Activated gamma-delta T cell treated with anti-CD3 and anti-CD28 coated beads, Interleukin-2, amount 50 U/mL, for 16 hours (primary cell): ENCODE measurements at places on chromosomes 6 and 20.

- no peak for DNase-seq
Observed at GRCh38 chr6:161273274-161273751, 548 bp downstream of the AGPAT4 start.

GRCh38 chr20:32474009-32474716 lies 111.0 kb downstream of the NOL4L start:
- no peak for DNase-seq

DNA sequence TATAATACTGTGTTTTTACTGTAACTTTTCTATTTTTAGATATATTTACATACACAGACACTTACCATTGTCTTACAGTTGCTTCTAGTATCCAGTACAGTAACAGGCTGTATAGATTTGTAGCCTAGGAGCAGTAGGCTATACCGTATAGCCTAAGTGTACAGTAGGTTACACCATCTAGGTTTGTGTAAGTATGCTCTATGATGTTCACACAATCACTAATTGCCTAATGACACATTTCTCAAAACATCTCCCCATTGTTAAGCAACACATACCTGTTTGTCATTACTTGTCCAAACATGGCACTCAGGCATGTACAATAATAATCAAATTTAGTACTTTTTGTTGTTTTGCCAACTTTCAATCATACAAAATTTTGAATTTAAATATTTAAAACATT lies 757.3 kb downstream of the DOK5 start:
- DNase-seq = no peak

- DNase-seq = no peak
Observed at GRCh38 chr6:35449287-35449881, 2.8 kb upstream of the FANCE start.

DNA sequence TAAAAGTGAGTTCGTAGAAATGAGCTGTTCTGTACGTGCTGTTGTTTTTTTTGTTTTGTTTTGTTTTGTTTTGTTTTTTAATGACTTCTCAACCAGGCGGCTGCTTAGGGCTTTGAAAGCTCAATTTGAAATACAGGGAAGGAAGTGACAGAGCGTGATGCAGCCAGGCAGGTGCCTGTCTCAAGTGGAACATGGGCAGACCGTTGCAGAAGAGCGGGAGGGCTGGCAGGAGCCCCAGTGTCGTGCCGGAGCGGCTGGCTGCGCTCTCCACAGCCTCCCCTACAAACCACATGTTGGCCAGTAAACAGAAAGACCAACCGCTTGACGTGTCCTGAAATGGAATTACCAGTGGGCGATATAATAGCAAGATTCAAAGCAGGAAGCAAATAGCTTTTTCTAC lies 164.9 kb upstream of the RREB1 start:
- peak; percentile 2 for DNase-seq

GRCh38 chr6:4714961-4715501 lies 61.2 kb upstream of the CDYL start:
- no peak for DNase-seq

DNA sequence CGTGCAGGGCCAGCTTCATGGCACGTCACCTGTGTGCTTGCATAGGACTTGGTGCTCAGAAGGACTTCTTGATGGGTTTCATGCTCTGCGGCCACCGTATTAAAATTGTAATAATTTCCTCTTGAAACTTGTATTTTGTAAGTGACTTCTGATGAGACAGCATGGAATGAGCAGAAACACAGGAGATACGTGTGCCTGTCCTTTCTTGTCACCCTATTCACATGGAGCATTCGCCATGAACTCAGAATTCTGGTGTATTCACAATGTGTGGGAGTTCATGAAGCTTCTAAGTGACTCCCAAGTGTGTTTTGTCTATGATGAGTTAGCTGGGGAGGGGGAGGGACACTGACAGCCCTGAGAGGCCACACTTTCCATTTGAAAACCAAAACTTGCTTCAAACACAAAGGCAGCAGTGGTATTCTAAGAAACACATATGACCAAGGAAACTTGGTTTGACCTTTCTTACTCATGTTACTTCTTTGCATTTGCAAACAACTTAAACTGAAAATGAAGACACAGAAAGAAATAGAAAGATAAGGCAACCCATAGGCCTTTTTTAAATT lies 92.1 kb upstream of the NEDD9 start:
- DNase-seq = peak; percentile 37

DNA sequence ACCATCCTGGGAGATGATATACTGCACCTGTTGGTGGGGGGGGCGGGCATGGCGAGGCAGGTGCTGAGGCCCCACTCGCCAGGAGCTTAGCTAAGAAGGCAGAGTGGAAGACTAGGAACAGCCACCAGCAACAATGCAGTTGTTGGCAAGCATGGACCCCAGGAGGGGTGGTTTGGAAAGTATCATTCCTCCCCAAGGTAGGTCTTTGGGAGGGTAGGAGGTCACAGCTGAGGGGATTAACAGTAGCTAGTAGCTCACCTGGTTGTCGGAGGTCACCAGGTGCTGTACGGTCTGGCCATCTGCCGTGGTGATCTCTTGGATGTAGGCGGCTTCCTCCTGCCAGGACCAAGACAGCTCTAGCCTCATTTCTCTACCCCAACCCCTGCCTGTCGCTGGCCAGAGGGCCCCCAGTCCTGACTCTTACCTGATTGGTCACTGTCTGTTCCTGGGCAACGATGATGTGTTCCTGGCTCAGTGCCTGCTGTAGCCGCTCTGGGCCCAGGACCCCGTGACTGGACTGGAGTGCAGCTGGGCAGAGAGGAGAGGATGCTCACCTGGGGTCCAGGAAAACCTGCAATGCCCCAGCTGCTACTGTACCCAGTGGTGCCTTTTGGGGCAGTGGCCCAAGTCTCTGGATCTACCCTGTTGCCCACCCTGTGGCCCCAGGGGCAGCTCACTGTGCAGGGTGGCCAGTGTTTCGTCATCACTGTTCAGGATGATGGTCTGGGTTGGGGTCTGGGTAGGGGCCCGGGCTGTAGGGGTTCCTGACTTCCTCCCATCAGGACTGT lies 15.3 kb downstream of the PCIF1 start:
- no peak for DNase-seq

GRCh38 chr6:150118627-150119026 lies 24.2 kb upstream of the PPP1R14C start:
- no peak for DNase-seq

DNA sequence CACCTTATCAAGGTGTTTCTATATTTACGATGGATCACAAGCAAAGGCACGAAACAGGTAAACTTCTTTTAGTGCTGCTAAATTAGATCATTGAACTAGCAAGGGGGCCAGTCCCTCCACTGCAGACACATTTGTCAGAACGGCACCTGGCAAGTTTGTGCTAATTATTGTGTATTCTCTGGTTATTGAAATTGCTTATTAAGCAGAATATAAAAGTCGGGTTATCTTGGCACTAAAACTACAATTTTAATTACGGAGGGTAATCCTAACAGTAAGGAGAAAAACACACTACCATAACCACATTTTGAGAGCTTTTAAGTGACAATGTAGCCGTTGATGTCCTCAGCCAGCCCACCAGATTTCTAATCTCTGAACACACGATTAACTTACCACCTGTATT lies 118.9 kb upstream of the BTN3A2 start:
- DNase-seq = no peak

DNA sequence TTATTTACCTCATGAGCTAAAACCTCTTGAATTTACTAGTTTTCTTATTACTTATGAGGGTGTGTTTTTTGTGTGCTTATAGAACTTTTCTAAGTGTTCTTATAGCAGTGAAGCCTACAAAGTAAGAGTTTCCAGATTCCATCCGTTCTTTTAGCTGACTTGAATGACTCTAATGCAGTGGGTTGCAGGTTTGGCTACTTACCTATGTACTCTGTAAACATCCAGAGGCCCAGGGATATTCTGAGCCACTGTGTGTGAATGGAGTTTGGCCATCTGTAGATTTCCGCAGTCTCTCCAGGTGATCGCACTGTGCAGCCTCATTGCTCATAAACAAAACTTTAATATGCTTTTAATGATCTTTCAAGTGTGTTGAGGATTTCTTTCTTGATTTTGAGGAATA lies 157.8 kb downstream of the MYO6 start:
- no peak for DNase-seq

DNA sequence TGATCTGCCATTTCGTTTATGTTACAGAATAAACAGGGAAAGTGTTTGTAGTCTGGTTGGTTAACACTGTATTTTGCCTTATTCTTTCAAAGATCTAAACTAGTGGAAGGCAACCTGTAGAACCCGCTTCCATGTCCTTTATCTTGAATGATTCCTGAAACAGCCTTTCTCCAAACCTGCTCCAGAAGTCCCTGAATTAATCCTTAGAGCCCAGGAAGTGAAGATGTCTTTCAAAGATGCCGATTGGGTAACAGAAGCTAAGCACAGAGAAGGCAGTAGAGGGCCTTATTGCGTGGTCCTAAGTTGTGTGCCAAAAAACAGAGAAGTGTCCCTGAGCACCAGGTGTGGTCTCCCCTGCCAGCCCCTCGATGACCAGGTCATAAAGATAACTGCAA lies 19.2 kb upstream of the ZSCAN16 start:
- no peak for DNase-seq

GRCh38 chr6:134373282-134373922 lies 55.5 kb upstream of the SGK1 start:
- no peak for DNase-seq

- no peak for DNase-seq
Observed at GRCh38 chr6:90370493-90370959, 73.9 kb upstream of the BACH2 start.

DNA sequence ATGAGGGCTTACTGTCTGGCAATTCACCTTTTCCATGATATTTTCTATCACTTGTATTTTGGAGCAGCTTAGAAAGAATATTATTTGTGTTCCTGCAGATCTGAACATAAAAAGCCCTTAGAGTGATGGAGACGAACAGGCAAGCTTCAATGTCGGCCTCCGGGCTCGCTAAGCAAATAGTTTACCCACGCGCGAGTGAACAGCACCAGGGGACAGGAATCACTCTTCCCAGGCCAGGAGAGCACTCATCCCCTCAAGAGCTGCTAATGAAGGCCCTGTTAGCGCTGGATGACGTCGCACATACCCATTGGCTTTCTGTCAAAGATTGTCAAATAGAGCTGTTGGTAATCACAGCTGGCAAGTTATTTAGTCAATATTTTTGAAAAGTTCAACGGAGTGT lies 395.7 kb downstream of the ZFAND3 start:
- no peak for DNase-seq
